Karpas-422 (cell line): ENCODE measurements at places on chromosomes 4 and X. TPM values are rescaled to one million over a fixed set of nuclear protein-coding genes. Genes with fewer than 3 reads are reported as not detected.

VCX2 gene
- not detected in 2 replicates for total RNA-seq

UGT2A1 gene
- not detected in 2 replicates for total RNA-seq

BST1 gene
- not detected in 2 replicates for total RNA-seq

SH3RF1 gene
- 0.22 TPM in 1 of 2 replicates, not detected in the other for total RNA-seq

MAOB gene
- total RNA-seq, result not detected in 2 replicates

- no peak overlapping the region for H3K27ac ChIP-seq
- DNase-seq, result peak; percentile 81
- H3K27me3 ChIP-seq, result no peaks in the 10 kb centered on the region
- no peak overlapping the region for H3K4me3 ChIP-seq
Observed at GRCh38 chrX:148024425-148025148, 43.5 kb downstream of the FMR1NB start.

- H3K4me3 ChIP-seq, result no peak overlapping the region
- DNase-seq, result no peak
- H3K4me1 ChIP-seq, result peaks cover 10% of the 10 kb centered on the region
- no peaks in the 10 kb centered on the region for H3K36me3 ChIP-seq
- no peaks in the 10 kb centered on the region for H3K27me3 ChIP-seq
- no peak overlapping the region for H3K27ac ChIP-seq
Observed at GRCh38 chrX:110320381-110320987, 2.6 kb upstream of the AMMECR1 start.
